ENCODE measurements at places on chromosomes 13 and 19.

GRCh38 chr13:112634102-112634501 lies 46.1 kb upstream of the TUBGCP3 start:
- no peak for DNase-seq

GRCh38 chr13:104510422-104510821 lies 1444.2 kb upstream of the SLC10A2 start:
- no peak for DNase-seq

DNA sequence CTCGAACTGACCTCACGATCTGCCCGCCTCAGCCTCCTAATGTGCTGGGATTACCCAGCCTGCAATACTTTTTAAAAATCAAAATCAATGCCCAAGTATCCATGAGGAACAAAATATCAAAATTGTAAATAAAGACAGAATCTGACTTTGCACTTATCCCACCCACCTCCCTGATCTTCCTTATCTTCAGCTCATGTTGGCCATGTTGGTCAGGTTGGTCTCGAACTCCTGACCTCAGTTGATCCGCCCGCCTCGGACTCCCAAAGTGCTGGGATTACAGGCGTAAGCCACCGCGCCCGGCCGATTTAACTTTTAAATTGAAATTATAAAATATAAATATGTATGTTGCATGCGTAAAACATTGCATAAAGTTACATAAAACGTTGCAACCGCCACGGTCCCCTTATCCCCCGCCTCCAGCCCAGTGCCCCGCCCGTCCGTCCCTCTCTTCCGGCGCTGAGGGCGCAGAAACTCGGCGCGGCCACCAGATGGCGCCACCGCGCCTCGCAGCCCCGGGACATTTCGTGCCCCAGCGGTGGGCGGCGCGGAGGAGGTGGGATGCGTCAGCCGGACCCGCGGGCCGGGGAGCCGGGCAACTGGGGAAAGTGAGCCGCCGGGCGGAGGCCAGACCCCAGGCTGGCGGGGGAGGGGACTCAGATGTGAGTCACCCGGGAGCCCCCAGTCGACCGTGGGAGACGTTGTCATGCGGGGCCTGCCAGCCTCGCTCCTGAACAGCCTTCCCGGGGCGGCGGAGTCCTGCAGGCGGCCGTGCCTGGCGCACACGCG lies 1.5 kb upstream of the GADD45B start:
- peak; percentile 84 for DNase-seq

DNA sequence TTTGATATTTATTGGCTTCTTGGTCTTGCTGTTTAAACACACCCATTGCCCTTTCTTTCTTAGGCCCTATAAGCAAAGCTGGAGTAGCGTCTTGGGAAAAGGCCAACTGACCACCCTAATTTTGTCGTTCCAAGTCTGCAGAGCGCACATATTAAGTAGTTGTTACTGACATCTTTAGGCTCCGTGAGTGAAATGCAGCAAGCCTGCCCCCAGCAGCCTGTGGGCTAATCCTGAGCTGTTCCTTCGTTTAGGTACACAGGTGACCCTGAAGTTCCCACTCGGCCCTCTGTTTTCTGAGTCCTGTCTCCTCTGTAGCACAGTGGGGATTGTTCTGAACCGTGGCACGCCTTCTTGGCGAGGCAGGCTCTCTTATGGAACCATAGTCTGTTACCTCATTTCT lies 170.5 kb downstream of the STK24 start:
- DNase-seq: no peak

DNA sequence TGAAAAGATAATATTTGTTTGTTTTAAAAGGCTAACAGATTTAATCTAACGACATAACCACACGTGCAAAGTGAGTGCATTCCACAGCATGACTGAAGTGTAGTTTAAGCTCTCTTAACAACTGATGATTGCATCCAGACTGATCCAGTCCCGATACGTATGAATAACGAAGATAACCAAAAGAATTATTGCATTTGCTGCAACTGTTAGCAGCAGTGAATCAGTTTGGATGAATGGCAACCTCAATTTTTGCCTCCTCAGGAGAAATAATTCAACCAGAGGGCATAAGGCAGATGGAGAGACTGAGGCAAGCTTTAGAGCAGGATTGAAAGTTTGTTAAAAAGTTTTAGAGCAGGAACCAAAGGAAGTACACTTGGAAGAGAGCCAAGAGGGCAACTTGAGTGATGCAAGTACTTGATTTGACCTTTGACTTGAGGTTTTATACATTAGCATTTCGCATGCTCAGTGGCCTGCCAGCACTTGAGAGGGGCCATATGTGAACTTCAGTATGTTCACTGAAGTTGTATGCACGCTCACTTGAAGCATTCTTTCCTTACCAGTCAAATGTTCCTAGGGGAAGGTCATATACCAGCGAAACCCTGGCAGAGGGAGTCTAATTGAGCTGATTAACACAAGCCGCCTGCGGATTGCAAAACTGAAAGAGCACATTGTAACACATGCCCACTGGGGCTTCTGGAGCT lies 835.0 kb upstream of the PCDH20 start:
- no peak for DNase-seq

- DNase-seq: no peak
Observed at GRCh38 chr13:112330066-112330465, 46.1 kb upstream of the SPACA7 start.

- DNase-seq: no peak
Observed at GRCh38 chr13:70353096-70353495, 244.8 kb upstream of the KLHL1 start.

- no peak for DNase-seq
Observed at GRCh38 chr13:49869519-49869918, 66.6 kb downstream of the SPRYD7 start.

All from stimulated activated CD4-positive, alpha-beta T cell treated with anti-CD3 and anti-CD28 coated beads, Interleukin-1b, Interleukin-23, amount 100 ng/mL, for 24 hours (primary cell).